ENCODE measurements at places on chromosomes 4 and X. TPM values are rescaled to one million over a fixed set of nuclear protein-coding genes. Genes with fewer than 3 reads are reported as not detected.

Gene AADAT
- 0.64 TPM for total RNA-seq

Gene ARX
- not detected for total RNA-seq

DNA sequence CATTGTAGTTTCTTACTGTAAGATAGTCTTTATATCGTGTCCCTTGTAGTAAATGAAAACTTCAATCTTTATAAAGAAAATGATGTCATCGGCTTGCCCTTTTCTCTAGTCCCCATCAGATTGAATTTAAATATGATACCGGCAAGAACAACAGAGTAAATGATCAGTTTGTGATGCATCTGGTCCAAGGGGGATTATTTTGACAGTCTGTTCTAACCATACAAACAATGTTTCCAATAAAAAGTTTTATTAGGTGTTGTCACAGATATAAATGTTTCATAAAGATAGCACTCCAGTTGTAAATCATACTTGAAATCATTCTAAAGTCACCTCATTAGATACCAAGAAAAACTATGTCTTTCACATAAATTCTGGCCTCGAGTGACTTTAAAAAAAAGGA, 72.3 kb downstream of the SLC9A6 start:
- DNase-seq = no peak

Gene RTL9
- total RNA-seq = not detected

GRCh38 chr4:159689526-159689925, 586.6 kb downstream of the RAPGEF2 start:
- no peak for DNase-seq

Gene PCYT1B
- total RNA-seq = 0.13 TPM

DNA sequence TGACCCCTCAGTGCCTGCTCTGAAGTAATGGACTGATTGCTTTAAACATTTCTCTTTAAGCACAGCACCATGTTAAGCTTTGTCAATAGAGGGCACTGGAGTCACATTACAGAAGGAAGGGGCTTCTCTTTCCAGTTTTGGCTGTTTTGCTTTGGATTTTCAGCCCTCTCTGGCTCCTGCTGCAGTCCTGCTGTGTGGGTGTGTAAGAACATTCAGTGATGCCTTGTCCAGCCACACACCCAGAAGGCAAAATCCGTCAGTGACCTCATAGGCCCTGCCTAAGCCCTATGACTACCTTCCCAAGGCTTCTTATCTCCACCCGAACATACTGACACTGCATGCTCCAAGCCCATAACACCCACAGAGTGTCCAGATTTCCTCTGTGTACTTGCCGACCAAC, 215.3 kb upstream of the CTSO start:
- DNase-seq = peak; percentile 86

DNA sequence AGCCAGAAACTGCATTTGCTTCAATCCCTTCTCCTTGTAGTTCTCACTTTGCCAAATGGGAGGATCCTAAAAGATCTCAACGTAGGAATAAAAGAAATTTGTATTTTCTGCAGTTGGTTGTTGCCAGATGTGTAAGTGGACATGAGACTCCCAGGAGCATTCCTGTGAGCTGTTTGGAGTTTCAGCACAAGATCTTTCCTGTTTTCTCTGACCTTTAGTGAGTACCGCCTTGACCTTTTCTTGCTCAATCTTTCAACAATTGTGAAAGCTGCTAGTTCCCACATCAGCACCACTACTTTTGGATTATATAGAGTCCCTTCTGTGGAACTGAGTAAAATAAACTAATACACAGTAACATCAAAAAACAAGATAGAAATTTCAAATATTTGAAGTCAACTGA, 683.8 kb upstream of the PABPC4L start:
- DNase-seq = no peak

- DNase-seq = peak; percentile 10
These were observed 249.4 kb downstream of the ARHGAP10 start for GRCh38 chr4:147981305-147981704.

DNA sequence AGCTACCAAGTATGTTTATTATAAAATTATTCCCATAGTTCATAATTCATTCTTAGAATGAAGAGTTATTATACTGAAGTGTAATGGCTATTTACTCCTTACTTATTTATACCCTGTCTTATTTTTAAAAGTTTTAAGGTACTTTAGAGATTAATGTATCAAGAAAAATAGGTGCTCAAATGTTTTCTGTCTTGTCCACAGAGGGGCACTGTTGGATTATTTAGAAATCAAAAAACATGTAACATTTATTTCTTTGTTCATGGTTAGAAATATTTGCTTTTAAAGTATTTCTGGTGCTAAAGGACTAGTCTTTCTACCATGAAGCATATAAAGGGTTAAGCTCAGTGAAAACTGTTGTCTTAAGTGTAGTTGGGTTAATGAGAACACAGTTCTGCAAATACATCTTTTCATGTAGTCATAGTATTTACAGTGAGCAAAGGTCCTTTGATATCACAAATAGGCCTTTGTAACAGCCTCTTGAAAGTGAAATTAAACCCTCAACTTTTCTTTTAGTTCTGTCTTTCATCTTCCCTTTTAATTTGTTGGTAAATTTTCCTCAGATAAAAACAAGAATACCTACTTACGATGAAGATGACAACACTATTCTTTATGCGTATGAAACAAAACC, 7.7 kb downstream of the SCML1 start:
- DNase-seq = peak; percentile 14

DNA sequence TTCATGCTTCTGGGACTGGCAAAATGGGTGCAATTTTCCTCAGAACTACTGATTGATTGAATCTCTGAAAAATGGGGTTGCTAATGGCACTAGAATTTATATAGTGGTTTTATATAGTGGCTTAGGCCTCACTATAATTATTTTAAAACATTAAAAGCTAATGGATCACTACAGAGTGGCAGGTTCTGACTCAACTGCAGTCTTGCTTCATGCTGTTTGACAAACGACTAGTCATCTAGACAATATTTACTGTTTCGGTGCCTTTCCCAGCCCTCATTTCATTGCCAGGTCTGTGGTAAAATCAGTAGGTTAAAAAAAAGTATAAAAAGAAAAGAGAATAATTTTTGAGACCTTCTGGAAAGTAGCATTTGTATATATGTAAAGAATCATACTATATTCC, 352.8 kb upstream of the ATOH1 start:
- DNase-seq = peak; percentile 84

- no peak for DNase-seq
These were observed 145.9 kb upstream of the NOCT start for GRCh38 chr4:138869631-138870030.

GRCh38 chr4:12778706-12779105, 705.4 kb downstream of the RAB28 start:
- DNase-seq = no peak

DNA sequence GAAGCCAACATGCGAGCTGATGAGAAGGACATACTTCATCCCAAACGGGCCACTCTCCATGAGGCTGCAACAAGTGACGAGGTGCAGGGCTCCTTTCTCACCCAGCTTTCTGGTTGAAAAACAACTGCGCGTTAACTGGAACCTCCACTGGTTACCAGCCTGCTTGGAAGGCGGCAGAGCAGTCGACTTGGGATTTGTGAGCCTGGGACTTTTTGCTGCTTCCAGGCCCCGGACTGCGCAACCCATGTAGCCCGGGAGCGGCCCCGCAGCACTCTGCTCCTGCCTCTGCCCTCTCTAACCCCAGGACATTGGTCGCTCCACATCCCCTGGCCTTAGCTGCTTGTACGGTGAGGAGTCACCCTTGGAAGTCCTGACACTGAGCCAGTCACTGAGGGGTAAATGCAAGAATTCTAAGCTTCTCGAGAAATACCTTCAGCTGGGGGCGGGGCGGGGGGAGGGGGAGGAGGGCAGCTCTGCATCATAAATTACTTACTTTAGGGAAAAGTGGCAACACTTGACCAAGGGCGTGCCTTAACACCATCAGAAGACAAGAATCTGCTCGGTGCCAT, 72.7 kb downstream of the MTMR1 start:
- no peak for DNase-seq

DNA sequence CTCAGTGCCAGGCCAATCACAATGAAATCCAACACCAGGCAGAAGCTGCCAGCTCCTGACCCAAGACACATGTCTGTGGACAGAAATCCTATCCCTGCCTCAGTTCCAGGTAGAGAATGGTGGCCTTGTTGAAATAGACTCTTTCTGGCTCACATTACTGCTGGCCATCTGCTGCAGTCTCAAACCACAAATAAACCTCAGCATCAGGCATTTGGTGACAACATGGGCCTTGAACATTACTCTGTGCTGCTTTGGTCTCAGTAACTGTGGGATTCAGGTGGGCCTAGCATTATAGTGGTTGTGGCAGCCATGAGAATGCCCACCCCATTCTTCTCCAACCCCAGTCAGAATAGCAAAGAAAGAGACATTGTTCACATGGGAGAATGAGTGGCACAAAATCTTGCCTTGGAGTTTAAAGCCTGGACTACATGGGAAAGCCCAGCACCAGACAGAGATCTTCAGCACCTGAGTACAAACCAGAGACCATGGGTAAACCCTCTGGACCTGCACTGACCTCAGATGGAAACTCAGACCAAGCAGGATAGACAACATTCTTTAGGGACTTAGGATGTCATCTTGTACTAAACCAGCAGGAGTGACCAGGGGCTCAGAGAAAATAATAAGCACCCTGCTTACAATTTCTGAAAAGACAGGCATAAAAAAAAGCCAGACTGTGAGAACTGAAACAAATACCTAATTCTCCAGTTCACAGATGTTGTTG, 50.4 kb upstream of the TRAM1L1 start:
- DNase-seq = no peak

Gene CCNB3
- under 0.01 TPM for total RNA-seq

GRCh38 chrX:153816831-153817690, 13.3 kb downstream of the PDZD4 start:
- DNase-seq = no peak

Gene CD38
- total RNA-seq = not detected

DNA sequence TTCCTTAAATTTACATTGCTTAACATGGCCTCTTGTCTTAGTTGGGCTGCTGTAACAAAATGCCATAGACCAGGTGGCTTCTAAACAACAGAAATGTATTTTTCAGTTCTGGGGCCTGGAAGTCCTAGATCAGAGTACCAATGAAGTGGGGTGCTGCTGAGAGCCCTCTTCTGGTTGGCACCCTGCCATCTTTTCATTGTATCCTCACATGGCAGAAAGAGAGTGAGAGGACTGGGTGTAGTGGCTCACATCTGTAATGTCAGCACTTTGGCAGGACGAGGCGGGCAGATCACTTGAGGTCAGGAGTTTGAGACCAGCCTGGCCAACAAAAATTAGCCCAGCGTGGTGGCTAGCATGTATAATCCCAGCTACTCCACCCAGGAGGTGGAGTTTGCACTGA, 12.0 kb upstream of the KLB start:
- DNase-seq = no peak

Gene CCDC110
- under 0.01 TPM for total RNA-seq

Gene BCORL1
- 1.4 TPM for total RNA-seq

Gene SLC30A9
- total RNA-seq = 49.4 TPM

- no peak for DNase-seq
These were observed 141.9 kb downstream of the GATB start for GRCh38 chr4:151618858-151619257.

Gene CENPVL2
- total RNA-seq = not detected

DNA sequence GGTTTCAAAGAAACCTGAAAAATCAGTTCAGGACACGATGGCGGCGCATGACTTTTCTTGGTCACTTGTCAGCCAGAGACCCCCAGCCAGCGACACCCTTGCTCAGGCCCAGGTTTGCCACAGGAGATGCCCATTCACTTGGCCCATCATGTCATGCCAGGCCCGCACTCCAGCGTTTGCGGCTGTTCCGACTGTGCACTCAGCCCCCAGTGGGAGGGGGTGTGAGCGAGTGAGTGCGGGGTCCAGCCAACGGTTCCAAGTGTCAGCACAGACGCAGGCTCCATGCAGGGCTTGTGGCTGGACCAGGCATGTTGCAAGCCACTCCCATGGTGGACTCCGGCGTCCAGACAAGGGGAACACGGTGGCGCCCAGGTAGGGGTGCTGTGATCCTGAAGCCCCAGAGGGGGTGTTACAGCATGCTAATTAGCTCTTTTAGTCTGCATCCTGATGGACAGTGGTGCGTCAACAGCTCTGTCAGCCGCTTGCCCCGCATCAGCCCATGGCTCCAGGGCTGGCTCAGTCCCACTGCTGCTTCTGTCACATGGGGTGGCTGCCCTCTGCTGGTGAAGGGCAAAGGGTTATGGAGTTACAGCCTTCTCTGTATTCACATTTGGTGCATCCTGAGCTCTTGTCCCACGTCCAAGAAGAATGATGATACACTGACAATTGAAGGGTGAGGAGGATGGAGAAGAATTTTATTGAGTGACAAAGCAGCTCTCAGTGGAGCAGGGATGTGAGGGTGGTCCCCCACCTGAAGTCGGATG, 3.7 kb upstream of the MAEA start:
- no peak for DNase-seq

- peak; percentile 71 for DNase-seq
These were observed 34.6 kb upstream of the TBC1D9 start for GRCh38 chr4:140790765-140791164.

DNA sequence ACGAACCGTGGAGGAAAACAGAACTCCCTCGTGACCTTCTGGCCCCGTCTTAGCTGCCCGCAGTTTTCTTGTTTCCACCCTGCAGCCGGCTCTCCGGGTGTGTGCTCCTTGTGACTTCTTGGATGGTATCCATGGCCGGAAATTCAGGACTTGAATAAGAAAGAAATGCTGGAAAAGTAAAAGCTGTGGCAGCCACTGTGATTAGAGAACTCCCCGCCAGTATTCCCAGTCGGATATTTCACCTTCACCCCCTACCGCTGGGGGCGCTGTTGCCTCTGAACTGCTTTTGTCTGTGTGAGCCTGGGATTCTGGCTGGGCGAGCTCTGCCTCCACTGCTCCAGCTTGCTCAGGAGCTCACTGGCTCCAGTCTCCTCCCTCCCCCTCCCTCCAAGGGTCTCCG, 41.5 kb upstream of the CYP4V2 start:
- no peak for DNase-seq

GRCh38 chr4:106032851-106033286, 137.6 kb downstream of the NPNT start:
- peak; percentile 36 for DNase-seq

GRCh38 chrX:13646154-13646549, 6.8 kb upstream of the TCEANC start:
- DNase-seq = peak; percentile 37

GRCh38 chr4:155954118-155954685, 536 bp upstream of the CTSO start:
- no peak for DNase-seq
